ENCODE measurements at places on chromosomes 3 and 15.

- no peak for DNase-seq
Observed at GRCh38 chr3:32954506-32954905, 3.1 kb downstream of the CCR4 start.

DNA sequence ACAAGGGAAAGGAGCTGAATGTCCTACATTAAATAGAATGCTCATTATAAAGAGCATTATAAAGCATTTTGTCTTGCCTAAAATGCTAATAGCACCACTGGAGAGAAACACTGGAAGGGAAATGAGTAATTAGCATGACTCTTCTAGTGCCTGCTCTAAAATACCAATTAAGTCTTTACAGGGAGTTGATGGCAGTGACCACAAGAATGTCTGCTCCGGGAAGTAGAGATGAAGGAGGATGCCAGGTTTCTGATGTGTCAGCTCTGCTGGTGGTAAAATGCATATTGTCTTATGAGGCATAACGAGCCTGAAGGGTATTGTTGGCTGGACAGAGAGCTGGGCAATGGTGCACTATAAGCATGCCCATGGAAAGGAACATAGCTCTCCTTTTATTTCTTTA, 49.5 kb downstream of the MYLK start:
- no peak for DNase-seq

DNA sequence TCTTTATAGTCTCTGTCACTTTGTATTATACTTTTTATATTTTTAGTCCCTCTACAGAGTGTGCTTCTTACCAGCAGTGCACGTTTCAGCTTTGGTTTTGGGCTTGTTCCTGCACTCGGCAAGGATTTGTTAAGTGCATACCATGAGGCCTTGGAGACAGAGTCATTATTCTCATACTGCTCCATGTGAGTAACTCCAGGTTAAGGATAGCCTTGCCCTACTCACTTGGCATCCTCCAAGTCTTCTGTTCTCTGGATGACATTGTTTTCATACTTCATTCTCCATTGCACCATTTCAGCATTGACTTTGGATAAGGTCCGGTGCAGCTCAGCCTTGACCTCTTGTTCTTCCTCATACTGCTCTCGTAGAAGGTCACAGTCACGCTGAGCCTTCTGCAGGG, 96.4 kb downstream of the MYH15 start:
- no peak for DNase-seq

DNA sequence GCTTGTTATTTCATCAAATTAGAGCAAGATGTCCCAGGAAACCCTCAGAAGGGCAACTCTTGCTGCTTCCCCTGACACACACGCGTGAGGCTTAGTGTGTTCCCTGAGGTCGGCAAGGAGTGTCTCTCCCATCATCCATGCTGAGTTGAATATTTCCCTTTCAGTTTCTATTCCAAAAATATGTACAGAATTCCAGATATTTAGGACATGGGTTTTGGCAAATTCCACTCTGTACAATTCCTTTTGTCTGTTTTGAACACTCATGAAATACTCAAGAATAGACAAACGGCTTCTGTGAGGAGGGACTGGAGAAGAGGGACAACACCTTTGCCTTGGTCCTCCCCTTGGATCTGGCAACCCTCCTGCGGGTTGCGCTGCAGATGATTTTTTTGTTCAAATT, 138.0 kb downstream of the DUT start:
- DNase-seq: no peak

- no peak for DNase-seq
Observed at GRCh38 chr15:51303462-51303980, 34.9 kb downstream of the CYP19A1 start.

Measured in ascending aorta (tissue), 2 donors.